Activated T-helper 17 cell treated with anti-CD3 and anti-CD28 coated beads, Interleukin-2, amount 50 U/mL, for 72 hours (primary cell): ENCODE measurements at places on chromosomes 12 and 14.

- ATAC-seq: no peak
Measured at GRCh38 chr12:9027161-9028059, 38.1 kb downstream of the KLRG1 start.

DNA sequence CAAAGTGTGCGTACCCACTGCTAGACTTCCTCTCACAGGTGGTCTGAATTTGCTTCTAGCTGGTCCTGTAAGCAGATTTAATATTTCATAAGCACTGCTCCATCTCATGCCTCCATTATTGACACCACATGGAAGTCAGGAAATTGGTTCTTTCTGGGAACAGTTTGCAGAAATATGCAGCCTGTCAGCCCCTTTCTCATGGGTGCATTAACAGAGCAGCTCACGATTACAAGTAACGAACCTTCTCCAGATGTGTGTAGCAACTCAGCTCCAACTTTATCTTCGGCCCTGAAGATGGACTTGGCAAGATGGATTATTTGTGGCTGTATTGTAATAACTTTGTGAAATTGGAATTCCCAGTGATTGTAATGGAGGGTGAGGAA is 214.5 kb upstream of the DDHD1 start:
- no peak for ATAC-seq

- ATAC-seq: no peak
Measured at GRCh38 chr12:15782667-15783066, 6.5 kb downstream of the EPS8 start.

DNA sequence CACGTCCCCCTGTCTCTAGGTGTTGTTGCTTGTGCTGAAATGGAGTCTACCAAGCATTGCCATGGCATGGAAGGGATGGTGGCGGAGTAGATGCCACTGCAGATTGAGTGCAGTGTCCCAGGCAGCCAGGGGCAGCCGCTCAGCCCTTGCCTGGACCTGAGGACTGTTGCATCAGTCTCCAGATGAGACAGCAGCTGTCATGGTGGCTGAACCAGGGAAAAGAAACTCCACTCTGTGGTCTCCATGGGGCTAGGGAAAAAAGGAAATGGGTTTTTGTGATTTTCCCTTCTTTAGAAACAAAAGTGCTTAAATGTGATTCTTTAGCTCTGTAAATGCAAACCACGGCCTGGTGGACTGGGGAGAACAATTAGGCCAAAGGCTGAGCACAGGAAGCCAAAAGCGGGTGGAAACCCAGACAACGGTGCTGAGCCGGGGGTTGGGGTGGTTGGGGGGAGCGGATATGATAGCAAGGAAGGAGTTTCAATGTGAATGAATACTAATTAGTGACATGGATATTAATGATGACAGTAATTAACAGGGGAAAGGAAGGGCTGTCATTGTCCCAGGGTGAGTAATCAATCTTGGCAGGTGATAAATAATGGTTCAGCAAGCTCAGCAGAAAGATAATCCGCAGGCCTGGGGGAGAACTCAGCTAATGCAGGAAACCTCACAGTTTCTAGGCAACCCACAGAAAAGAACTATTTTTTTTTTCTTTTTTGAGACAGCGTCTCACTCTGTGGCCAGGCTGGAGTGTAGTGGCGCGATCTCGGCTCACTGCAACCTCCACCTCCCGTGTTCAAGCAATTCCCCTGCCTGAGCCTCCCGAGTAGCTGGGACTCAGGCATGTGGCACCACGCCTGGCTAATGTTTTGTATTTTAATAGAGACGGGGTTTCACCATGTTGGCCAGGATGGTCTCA is 442.6 kb downstream of the DPF3 start:
- peak; percentile 86 for ATAC-seq

DNA sequence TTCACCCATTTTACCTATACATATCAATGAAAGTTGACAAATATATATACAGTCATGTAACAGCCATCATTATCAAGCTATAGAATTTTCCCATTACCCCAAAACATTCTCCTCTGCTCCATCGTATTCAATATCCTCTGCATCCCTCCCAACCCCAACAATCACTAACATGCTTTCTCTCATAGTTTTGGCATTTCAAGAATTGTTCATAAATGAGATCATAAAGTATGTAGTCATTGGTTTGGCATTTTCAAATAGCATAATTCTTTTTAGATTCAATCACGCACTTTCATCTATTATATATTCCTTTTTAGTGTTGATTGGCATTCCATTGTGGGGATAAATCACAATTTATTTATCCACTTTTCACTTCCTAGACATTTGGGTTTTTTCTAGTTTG is 866.0 kb upstream of the TMEM132C start:
- ATAC-seq: no peak
